ENCODE measurements at places on chromosomes 6 and 20.
A peak's percentile ranks its signal among the peaks of the same experiment; 100 is the strongest.

DNA sequence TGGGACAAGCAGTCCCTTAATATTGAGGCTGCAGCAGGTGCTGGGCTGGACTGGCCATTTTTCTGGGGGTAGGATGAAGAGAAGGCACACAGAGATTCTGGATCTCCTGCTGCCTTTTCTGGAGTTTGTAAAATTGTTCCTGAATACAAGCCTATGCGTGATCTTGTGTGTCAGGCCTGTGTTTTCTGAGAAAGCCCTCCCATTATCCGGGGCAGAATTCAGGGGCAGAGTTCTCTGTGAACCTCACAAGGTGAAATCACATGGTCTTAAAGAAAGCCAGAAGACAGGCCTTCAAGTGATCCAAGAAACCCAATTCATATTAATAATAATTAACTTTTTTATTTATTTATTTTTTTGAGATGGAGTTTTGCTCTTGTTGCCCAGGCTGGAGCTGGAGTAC is 12.5 kb downstream of the CCN5 start:
- no peak for DNase-seq

DNA sequence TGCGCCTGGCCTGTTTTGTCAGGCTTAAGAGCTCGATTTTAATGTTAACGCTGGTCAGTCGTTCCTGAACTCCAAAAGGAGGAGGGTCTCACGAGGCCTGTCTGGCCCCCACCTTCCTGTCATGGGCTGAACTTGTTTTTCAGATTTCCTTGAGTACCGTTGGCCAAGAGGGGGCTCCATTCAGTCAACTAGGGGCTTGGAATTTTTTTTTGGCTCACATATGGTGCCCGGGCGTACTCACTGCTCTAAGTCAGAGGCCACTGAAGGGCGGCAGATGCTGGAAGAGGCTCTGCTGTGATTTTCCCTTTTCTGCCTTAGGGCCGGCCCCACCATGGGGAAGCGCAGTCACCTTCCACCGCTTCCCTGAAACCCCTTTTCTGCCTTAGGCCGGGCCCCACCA is 6.9 kb upstream of the BIRC7 start:
- no peak for DNase-seq

DNA sequence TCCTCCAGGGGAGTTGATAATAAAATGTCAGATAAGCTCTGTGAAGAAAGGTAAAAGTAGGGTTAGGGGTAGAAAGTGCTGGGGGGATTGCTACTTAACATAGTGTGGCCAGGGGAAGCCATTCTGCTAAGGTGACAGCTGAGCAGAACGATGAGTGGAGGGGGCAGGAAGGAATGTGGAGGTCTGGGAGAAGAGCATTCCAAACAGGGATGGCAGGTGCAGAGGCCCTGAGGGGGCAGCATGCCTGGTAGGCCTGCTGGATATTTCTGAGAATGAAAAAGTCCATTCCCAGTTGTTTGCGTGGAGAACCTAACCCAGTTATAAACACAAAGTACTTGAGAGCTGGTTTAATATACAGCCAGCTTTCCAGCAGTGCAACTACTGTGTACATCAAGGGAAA is 9.3 kb downstream of the GFRA4 start:
- no peak for DNase-seq

- DNase-seq = no peak
Observed at GRCh38 chr20:5586720-5587119, 163.5 kb upstream of the SHLD1 start.

GRCh38 chr6:55108134-55109130 is 65.9 kb upstream of the HCRTR2 start:
- DNase-seq = no peak

DNA sequence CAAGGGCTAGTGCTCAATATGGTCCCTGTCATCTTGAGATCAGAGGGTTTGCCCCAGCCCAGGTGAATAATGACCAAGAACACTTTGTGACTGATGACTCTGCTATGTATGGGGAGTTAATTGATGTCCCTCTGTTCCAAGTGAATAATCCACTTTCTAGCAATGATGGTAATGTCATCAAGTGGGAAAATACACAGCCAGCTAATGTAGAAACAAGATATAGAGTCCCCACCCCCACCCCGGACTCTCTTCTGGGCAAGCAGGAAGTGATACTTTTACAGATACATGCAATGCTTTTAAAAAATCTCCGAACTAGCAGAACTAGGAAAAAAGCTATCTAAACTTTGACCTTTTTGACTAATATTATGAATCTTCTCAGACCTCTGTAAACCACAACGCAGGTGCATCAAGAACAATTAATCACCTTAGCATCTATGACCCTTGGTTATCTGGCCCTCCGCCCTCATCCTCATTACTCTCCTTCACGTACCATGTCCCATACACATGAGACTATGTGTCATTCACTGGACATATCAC is 30.5 kb downstream of the CNR1 start:
- no peak for DNase-seq

GRCh38 chr6:53510746-53511145 is 34.2 kb downstream of the GCLC start:
- DNase-seq = no peak

GRCh38 chr20:35303735-35304491 is 11.7 kb upstream of the FAM83C start:
- peak; percentile 76 for DNase-seq

GRCh38 chr6:786946-787763 is 94.2 kb upstream of the EXOC2 start:
- DNase-seq = no peak

DNA sequence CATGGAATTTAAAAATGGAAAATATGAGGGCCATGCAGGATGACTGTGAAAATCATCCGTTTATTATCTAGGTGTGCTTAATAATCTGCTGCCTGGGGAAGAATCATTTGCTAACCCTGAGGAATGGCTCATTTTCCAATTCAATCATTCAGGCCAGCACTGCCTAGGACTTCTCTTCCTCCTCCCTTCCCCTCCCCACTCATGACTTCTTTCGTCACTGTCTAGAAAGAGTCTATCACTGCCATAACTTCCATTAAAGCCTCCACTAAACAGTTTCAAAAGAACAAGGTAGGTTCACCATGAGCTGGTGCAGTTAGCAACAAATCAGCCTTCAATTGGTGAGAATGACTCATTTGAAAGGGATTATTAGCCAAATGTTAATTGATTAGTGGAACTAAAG is 43.9 kb downstream of the TSHZ2 start:
- DNase-seq = no peak

- no peak for DNase-seq
Observed at GRCh38 chr20:44785768-44786167, 24.6 kb downstream of the RIMS4 start.

DNA sequence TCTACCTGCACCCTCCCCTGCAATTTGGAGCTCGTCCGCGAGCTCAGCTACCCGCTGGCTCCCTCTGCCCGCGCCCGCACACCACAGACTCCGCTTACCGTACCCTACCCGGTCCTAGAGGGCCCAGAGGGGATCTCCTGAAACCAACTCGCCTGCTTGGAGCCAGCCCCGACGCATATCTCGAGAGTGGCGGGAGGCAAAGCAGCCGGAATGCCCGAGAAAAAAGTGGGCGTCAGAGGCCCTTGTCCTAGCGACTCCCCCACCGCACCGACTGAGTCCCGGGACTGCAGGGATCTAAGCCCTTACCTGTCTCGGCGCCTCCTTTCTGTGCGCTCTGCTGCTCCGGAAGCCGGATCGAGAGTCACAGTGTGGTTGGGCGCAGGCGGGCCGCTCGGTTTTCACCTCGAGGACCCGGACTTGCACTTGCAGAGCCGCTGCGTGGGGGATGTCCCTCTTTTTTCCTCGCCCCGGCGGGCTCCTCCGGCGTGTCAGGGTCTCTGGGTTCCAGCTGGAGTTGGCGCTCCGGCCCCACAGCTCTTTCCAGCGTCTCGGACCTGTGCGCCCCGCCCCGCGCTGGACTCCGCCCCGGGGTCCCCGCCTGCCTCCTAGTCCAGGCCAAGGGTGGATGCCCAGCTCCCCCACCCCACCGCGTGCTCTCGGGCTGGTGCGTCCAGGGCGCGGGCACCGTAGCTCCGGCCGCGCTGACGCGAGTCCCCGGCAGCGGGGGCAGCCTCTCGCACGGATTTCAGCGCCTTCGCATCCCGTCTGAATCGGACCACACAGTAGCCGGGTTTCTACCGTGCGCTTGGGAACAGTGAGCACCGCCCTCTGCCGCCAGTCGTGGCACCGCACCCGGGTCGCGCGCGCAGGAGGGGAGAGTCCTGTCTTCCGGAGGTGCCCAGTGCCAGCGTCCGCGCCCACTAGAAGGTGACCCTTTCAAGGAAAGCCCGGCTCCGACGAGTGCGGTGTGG is at the start of gene PROKR2:
PROKR2 (minus strand) TSS at position 767 of the 971 bp plus-strand sequence. CDS start 2,585 bp downstream, outside the sequence.
- no peak for DNase-seq

DNA sequence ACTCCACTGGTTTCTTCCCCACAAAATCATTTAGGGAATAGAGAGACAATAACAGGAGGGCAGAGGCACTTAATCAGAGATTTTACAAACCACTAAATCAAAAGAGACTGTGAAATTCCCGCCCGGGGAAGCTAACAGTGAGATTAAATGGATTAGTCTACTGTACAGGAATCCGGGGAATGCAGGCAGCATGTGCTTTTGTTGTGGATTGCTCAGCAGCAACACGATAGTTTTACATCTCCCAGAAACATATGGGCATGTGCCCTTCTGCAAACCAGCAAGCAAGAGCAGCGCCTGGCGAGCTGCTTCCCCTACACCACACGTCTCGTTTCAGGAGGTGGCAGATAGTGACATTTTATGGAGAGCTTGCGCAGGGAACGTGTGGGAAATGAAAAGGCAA is 382.3 kb downstream of the CD83 start:
- DNase-seq = no peak

DNA sequence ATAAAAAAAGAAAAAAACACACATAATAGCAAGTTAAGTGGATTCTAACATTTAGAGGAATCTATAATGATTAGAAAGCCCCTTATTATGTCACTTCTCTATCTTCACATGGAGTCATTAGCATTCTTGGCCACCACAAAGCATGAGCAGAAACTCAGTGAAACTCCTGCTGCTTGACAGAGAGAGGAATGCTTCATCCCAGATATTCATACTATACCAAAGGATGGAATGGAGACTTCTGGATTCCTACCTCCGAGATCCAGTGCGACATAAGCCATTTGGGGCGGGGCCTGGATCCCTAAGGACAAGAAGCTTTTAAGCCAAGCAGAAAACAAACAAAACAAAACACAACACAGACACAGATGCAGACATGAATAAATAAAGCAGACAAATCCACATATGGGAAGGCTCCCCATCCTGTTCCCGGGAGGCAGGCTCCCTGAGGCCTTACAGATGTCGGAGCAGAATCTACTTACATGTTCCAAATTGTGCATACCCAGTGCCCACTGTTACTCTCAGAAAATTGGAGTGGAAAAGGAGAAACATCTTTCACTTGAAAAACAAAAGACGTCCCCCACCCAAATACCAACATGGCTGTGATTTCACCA is 727.3 kb downstream of the MAFB start:
- DNase-seq = no peak

GRCh38 chr20:10603378-10603777 is 70.4 kb downstream of the JAG1 start:
- DNase-seq = no peak

GRCh38 chr6:33237741-33238140 is 29.4 kb downstream of the RING1 start:
- DNase-seq = no peak

DNA sequence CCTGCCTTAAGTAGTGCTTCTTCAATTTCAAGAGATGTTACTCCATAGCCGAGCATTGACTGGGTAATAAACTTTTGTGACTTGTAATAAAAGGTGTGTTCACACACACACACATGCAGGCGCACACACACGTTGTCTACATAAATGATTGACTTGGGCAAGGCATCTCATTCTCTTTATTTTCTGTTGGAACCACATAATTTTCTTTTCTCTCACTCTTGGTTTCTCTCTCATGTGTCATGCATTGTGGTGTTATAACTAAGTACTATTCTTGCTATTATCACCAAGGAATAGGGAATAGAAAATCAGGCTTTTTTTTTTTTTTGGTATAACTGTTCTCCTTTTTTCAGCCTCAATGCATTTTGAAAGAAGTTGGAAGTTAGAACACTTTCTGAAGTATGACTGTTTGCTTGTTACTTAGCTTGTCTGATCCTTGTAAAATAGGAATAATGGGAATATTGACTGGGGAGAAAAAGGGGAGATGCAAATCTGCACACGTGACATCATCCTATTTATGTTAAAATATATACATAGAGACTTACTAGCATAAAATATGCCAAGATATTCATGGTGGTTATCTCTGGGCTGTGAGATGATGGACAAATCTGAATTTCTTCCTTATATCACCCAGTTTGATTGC is 26.1 kb upstream of the CD83 start:
- no peak for DNase-seq

DNA sequence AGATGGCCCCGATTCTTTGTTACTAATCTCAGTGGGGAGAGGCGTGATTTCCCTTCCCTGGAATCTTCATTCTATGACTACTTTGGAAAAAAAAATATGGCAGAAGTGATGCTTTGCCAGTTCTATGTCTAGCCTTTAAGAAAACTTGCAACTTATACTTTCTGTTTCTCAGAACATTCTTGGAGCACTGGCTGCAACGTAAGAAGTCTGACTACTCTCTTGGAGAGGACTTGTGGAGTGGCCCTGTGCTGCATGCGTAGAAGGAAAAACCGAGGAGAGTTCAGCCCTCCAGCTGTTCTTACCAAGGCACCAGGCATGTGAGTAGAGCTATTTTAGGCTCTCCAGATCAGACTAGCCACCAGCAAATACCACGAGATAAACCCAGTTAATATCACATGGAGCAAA is 77.6 kb upstream of the STXBP5 start:
- DNase-seq = no peak

GRCh38 chr6:53603386-53604116 is 58.6 kb upstream of the GCLC start:
- DNase-seq = no peak

- DNase-seq = no peak
Observed at GRCh38 chr6:7136859-7137334, 29.1 kb downstream of the RREB1 start.

GRCh38 chr6:33620856-33621710 is at the start of gene ITPR3:
ITPR3 (plus strand) TSS chr6:33621322; CDS start chr6:33621603, 281 bp downstream.
- peak; percentile 64 for DNase-seq

DNA sequence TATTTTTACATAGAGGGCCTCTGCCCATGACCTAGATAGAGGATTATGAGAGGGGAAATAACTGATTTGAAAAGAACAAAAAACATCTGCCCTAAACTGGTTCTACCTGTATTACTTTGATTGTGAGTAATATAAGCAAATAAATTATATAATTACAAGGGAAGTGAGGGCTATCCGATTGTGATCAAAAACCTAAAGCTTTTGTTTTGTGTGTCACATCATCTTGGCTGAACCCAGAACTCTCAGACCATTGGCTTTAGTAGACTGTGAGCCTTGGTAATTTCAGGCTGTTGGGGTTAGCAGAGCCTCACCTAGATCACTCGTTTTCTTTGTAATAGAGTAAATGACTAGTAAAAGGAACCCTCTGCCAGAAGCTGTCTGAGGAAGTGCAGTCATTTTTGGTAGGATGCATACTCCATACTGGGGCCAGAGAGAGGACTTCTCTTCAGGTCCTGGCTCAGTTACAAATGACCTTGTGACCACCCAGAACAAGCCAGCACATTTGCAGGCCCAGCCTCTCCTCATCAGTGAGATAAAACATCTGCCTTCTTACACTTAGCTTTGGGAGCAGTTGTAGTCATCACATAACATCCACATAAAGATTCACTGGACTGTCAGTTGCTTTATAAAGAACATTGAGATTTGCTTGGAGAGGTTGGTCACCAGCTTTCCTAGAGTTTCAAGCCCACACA is 13.5 kb downstream of the STK35 start:
- DNase-seq = peak; percentile 71

GRCh38 chr6:13513626-13514502 is 26.5 kb upstream of the GFOD1 start:
- no peak for DNase-seq

- DNase-seq = no peak
Observed at GRCh38 chr6:43901733-43902230, 131.8 kb downstream of the VEGFA start.

Measured in heart right ventricle (tissue), 16 donors.